Stimulated activated CD4-positive, alpha-beta T cell treated with anti-CD3 and anti-CD28 coated beads, Interleukin-12 subunit alpha, Interleukin-12 subunit beta, amount 100 ng/mL, for 4 hours (primary cell): ENCODE measurements at places on chromosomes 12 and 14.

DNA sequence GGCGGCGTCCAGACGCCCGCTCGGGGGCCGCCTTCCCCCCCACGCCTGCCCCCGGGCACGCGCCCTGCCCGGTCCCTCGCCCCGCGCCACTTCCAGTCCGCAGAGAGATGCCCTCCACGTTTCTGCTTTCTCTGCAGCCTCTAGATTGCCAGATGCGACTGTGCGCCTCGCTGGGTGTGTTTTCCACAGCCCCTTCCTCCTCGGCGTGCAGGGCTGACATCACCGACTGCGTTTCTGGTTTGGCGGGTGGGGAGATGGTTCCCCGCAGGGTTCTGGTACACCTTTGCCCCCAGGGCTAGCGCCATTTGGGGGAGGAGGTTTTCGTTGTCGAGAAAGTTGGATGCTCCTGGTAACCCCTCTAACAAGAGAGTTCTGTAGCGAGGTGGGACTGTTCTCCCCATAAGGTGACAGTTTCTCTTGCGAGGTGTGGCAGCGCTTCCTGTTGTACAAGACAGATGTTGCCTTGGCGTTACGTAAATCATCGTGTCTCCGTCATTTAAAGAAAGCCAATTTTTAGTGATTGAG is 1.5 kb downstream of the CALM1 start:
- peak; percentile 48 for DNase-seq

DNA sequence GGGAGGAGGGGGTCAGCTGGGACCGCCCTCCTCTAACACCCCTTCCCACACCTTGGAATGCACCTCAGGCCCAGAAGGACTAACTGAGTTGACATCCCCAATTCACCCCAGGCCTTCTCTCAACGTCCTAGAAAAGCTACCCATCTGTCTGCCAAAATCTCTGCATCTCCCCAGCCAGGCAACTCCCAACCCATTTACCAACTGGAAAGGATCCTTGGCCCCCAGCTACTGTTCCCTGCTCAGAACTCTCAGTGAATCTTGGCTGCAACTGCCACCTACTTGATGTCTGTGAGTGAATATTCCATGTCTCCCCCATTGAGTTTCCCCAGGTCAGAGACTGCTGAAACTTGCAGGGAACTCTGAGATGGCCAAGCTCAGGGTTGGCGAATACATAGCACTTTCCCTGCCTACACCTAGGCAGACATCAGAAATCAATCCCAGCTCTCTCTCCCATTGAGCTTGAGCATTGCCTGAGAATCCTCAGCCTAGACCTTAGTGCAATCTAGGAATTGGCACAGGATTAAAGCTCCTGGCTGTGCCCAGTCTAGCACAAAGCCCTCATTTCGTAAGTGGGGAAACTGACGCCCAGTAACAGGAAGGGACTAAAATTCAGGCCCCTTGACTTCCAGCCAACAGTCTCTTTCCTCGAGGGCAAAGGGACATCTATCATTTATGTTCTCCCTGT is 71.9 kb upstream of the NCOR2 start:
- no peak for DNase-seq

GRCh38 chr12:95796982-95797289 is 6.4 kb upstream of the NTN4 start:
- DNase-seq = no peak

GRCh38 chr14:76237349-76237990 is 85.7 kb downstream of the GPATCH2L start:
- DNase-seq = no peak

DNA sequence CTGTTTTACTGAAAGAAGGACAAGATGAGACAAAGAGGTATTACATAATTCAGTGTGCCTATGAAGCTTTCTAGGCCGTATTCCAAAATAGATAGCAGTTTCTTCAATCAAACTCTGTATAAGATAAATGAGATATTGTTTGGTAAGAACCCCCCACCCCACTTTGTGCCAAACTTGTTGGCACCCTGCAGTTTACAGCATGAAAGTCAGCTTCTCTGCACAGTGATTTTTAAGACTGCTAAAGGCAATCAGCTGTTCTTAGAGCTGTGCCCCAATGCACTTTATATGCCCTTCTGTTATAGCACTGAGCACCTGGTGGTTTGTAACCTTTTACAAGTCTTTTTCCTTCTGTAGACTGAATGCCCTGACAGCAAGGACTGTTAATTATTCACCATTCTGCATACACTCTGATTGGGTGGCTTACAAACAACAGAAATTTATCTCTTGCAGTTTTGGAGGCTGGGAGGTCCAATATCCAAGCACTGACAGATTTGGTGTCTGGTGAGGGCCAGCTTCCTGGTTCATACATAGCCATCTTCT is 76.7 kb downstream of the ANO4 start:
- no peak for DNase-seq

- no peak for DNase-seq
Measured at GRCh38 chr12:68428211-68428610, 96.0 kb upstream of the MDM1 start.

DNA sequence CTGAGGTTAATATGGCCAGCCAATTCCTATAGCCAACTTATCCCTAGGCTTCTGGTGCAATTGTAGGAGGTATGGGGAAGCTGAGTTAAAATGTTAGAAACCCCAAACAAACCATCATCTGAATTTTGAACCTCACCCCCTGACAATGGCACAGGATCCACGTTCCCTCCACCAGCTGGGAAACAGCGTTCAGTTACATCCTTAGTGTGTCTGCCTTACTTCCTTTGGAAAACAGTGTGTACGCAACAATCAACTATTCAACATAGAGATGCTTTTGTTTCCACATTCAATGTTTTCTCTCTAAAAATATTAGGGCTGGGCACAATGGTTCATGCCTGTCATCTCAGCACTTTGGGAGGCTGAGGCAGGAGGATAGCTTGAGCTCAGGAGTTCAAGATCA is 203.4 kb downstream of the TTC7B start:
- no peak for DNase-seq

DNA sequence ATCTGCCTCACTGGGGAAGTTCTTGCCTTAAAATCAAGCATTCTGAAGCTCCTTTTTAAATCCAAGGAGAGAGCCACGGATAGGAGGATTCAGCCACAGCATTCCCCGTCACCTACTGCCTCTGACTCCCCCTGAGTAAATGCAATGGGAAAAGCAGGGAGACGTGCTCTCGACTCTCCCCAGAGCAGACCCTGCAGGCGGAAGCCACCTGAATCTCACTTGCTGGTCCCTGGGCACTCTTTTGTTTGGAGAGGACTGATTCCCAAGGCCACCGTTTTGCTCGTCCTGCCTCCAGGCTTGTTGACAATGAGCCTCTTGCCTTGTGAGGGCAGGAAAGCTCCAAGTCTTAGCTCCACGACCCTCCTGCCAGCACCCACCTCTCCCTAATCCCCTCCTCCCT is 204.5 kb downstream of the SLC15A4 start:
- no peak for DNase-seq

DNA sequence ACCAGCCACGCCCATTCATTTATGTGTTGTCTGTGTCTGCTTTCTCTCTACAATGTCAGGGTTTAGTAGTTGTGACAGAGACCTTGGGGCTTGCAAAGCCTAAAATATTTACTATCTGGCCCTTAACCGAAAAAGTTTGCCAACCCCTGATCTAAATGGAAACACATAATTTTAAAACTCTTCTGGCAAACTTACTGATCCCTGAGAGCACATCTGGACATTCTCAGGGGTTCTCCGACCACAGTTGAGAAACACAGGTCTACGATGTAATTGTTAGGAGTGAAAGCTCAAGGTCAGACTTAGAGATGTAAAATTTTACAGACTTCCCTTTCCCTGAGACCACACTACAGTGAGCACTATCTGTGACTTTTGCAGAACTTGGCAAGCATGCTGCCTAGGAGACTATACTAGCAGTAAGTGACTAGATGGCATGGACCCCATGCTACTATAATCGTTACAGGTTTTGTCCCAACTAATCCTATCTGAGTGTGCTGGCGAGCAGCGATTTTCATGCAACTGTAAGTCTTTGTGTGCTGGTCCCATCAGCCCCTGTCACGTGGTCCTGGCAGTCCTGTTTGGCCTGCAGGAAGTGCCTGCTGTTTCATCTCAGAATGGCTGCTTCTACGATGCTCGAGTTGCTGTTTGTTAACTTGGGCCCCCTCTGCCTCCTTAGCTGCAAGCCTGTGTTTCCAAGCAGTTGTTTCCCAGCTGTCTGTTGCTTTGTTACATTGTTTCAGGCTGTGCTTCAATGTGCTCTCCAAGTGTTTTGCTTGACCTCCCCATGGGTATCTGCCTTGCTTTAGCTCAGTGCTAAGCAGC is 21.6 kb downstream of the TMTC2 start:
- no peak for DNase-seq

DNA sequence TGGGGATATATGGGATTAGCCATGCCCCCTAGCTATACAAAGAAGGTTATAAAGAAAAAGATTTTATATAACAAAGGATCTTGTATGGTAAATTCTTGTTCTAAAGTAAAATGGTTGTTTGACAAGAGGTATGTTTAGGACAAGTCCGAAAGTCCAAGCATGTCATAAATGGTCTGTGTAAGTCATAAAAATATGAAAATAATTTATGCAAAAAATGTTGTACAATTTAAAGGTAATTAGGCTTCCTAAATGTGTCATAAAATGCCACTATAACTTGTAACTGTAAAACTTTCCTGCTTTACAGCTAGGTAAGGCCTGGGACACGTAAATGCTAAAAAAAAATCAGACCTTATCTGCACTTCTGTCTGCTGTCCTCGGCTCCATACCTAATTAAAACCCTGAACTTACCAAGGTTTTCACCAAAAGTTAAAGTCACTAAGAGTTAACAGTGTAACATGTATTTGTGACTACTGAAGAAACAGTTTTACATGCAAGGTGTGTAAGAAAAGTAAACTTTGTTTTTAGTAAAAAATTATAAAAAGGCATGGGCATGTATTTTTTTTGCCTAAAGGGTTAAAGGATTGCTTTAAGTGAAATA is 110.0 kb upstream of the RESF1 start:
- DNase-seq = no peak

DNA sequence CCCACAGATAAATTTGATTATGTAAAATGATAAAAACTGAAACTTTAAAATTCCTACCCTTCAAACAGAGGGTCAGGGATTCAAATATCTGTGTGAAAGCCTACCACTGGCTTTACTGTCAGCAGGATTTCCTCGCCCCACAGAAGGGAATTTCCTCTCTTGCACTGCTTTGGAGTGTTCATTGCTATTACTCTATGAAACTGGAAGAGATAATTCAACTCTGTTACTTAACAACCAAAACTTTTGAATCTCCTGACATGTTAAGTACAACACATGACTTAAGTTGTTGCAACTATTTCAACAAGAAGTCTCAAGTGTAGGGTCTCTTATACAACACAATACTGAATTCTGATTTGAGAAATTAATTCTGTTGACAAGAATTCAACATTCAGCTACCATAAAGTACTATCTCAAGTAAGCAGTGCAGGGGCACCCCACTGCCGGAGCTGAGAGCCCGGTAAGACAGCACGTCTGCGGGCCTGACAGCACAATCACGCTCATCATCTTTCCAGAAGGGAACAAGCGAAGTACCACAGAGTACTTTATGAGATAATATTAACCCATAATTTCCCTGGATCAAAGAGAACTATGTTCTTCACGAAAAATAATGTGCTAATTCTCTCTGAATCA is 22.9 kb downstream of the DICER1 start:
- no peak for DNase-seq

GRCh38 chr12:100545092-100545491 is 28.4 kb upstream of the GAS2L3 start:
- no peak for DNase-seq

- no peak for DNase-seq
Measured at GRCh38 chr12:132623072-132623869, 4.7 kb downstream of the P2RX2 start.

- no peak for DNase-seq
Measured at GRCh38 chr12:132147423-132148367, 3.4 kb downstream of the NOC4L start.

DNA sequence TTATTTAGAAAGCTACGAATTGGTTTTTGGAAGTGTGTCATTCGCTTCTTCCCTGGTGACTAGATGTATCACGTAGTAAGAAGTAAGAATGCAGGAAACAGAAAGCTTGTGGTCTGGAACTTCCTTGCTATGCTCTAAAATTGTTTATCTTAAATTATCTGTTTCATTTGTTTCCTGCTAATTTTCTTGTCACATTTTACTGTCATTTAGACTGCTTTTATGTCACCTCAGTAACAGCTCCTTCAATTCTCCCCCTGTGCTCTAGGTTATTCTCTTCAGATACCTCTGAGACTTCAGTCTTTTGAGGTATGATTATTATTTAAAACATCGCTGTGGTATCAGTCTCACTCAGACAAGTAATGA is 699 bp upstream of the CD69 start:
- no peak for DNase-seq

DNA sequence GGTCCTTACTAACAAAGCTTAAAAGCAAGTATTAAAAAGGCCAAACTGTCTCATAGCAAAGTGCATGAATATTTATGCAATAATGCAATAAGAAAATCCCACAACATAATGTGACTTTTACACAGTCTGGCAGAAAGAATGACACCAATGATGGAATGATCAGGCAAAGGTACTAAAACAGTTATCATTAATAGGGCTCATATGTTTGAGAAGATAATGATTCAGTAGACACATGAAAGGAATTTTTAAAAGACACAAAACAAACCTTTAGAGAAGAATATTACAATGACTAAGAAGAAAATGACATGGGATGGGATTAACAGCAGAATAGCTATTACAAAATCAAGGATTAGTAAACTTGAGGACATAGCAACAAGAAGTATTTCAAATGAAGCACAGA is 1411.2 kb upstream of the TMEM132C start:
- DNase-seq = no peak

DNA sequence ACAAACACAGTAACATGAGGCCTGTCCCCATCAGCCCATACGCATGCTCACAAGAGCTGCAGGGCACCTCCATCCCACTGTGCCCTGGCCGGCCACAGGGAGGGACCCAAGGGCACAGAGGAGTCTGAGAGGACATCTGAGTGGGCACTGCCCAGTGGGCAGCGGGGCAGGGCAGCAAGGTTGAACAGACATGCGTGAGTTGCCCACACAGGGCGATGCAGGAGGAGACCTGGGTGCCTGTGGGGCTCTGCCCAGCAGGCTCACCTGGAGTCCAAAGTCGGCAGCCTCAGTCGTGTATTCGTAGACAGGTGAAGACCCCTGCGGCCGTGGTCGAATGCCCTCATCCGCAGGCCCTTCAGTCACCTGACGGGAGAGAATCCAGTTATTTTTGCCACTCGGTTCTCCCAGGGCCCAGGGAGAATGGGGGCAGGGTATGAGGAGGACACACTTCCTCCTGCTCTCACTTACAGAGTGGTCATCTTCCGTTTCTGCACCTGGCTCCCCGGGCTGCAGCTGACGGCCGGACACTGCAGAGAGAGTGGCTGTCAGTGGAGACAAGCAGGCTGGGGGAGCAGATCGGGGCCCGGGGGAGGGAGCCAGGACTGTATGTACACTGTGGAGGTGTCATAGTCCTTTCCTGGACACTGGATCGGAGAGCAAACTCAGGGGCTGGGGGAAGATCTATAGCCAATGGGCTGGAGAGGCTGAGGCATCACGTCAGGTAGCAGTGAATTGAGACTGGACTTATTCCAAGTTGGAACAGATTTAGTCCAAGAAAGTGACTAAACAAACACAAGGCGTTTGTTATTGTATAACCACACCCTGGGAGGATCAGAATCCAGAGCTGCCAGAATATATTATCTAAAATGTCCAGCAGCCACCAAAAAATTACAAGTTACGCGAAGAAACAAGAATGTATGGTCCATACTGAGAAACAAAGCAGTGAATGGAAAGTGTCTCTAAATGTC is 20.7 kb downstream of the AHNAK2 start:
- no peak for DNase-seq
